A549 (cell line): ENCODE measurements at places on chromosomes 5 and 9.

DNA sequence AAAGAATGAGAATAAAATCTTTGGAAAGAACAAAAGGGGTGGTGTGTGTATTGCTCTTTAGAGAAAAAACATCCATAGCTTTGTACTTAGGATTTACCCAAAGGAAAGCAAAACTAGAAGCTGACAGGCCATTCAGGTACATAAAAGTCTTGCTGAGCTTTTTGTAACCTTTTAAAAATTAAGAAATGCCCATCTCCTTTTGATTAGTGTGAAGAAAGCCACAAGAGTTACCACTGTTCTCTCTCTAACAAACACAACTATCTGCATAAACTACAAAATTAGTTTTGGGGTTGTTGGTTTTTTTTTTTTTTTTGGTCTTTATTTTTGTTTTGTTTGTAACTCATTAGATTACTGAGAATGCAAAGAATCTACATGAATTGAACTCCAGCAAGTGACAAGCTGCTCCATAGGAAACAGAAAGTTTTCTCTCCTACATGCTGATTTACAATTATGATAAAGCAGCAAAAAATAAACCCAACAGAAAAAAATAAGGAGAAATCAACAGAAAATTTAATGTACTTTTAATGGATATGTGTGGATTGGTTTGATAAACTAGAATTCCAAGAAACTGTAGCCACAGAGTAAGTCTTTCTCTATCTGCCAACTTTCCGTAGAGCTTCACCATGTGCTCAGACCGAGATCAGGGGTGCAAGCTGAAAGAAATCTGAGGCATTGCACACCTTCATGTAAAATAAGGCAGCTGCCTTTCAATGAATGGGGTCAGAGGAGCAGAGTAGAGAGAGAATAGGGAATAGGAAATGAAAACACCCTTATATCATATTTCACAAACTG, 12.3 kb downstream of the BAAT start:
- DNase-seq: no peak

GRCh38 chr5:113237893-113238292, 196.9 kb downstream of the TSSK1B start:
- no peak for DNase-seq

- peak; percentile 76 for DNase-seq
Observed at GRCh38 chr5:150846654-150847333, 473 bp downstream of the IRGM start.

GRCh38 chr5:93461756-93462155, 119.3 kb downstream of the NR2F1-AS1 start:
- DNase-seq: no peak

GRCh38 chr5:392431-392988, 50.5 kb upstream of the EXOC3 start:
- DNase-seq: peak; percentile 63
